Testis (tissue), 5 donors: ENCODE measurements at places on chromosomes 2 and 18. TPM values are rescaled to one million over a fixed set of nuclear protein-coding genes. Genes with fewer than 3 reads are reported as not detected.

- DNase-seq = no peak
These were observed 53.9 kb downstream of the WDSUB1 start for GRCh38 chr2:159232456-159233170.

Gene ATP6V1B1
- 2.9 TPM for total RNA-seq

GRCh38 chr2:202109139-202109736, 36.2 kb downstream of the KIAA2012 start:
- no peak for DNase-seq

Gene RMDN2
- total RNA-seq = 22.8 TPM

Gene DRC1
- 18.7 TPM for total RNA-seq

Gene EN1
- 0.71 TPM for total RNA-seq

DNA sequence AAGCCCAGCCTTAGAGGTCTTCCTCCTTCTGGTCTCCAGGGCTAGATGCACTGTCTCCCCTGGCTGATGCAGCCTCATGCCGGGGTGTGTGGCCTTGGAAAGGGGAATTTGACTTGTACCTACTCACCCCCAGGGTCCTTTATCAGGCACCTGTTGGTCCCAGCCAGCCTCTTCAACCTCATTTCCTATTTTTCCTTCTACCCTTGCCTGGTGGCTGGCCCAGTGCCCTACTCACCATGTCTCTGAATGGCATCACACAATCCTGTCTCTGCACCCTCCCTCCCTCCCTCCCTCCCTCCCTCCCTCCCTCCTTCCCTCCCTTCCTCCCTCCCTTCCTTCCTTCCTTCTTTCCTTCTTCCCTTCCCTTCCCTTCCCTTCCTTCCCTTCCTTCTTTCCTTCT, 17.1 kb upstream of the ST3GAL5 start:
- DNase-seq = no peak

- no peak for DNase-seq
These were observed 72.1 kb upstream of the LMAN1 start for GRCh38 chr18:59431131-59431530.

GRCh38 chr2:216606551-216607276, 26.5 kb upstream of the IGFBP2 start:
- peak; percentile 52 for DNase-seq

Gene REG3A
- total RNA-seq = not detected

- no peak for DNase-seq
These were observed 53.9 kb downstream of the ANKRD44 start for GRCh38 chr2:197256547-197257170.

DNA sequence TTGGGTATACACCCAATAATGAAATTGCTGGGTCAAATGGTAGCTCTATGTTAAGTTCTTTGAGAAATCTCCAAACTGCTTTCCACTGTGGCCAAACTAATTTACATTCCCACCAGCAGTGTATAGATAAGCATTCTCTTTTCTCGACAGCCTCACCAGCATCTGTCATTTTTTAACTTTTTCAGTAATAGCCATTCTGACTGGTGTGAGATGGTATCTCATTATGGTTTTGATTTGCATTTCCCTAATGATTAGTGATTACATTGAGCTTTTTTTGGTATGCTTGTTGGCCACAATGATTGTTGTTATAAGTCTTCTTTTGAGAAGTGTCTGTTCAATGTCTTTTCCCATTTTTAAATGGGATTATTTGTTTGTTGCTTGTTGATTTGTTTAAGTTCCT, 50.4 kb upstream of the EPAS1 start:
- DNase-seq = no peak

Gene AMER3
- total RNA-seq = 3.0 TPM
